ENCODE measurements at places on chromosomes 1 and 21.

DNA sequence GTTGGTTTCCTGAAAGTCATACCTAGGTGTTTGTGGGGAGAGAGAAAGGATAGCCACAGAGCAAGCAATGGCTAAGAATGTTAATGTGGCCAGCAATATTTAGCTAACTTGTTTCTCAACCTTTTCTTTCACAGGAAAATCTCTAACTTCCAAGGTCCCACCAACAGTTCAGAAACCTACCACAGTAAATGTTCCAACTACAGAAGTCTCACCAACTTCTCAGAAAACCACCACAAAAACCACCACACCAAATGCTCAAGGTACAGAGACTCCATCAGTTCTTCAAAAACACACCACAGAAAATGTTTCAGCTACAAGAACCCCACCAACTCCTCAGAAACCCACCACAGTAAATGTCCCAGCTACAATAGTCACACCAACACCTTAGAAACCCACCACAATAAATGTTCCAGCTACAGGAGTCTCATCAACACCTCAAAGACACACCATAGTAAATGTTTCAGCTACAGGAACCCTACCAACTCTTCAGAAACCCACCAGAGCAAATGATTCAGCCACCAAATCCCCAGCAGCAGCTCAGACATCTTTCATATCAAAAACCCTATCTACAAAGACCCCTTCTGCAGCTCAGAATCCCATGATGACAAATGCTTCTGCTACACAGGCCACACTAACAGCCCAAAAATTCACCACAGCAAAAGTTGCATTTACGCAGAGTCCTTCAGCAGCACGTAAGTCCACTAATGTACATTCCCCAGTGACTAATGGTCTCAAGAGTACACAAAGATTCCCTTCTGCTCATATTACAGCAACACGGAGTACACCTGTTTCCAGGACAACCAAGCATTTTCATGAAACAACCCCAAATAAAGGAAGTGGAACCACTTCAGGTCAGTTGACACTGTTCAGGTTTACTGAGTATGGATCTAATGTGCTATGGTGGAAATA lies 15.3 kb downstream of the CD55 start:
- no peak for DNase-seq

GRCh38 chr1:32791881-32792280 lies 25.3 kb downstream of the YARS1 start:
- peak; percentile 34 for DNase-seq

GRCh38 chr1:7407544-7407895 lies 363.6 kb upstream of the VAMP3 start:
- DNase-seq, result no peak

DNA sequence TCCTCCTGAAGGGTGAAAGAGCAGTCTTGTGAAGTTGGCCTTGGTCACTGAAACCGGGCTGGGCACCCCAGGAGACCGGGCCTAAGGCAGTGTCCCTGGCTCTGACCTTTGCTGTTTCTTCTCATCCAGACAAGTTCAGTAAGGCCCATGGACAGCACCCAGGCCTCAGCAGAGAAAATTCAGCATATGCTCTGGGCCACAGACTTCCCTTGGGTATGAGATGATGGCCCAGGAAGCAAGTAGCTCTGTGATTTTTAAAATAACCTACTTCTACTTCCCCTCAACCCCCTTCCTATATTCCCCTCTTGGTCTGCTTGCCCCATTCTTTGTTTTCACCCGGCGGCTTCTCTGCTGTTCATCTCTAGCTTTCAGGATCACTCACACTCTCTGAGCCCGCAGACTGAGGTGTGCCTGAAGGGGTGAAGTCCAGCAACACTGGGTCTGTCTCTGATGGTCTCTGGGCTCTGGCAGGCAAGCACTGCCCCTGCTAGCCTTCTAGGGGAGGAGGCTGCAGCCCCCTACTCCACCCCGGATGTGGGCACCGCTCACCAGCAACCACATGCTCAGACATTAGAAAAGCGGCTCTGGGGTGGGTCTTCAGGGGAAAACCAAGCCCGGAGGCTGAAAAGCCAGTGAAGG lies 2.9 kb upstream of the GPR25 start:
- DNase-seq, result no peak

GRCh38 chr1:86868477-86868876 lies 45.4 kb downstream of the SELENOF start:
- no peak for DNase-seq

GRCh38 chr1:245960171-245960570 lies 546.9 kb downstream of the SMYD3 start:
- no peak for DNase-seq

GRCh38 chr21:35096959-35097358 lies 47.9 kb upstream of the RUNX1 start:
- no peak for DNase-seq

GRCh38 chr1:238153253-238153652 lies 262.5 kb upstream of the ZP4 start:
- DNase-seq, result no peak

DNA sequence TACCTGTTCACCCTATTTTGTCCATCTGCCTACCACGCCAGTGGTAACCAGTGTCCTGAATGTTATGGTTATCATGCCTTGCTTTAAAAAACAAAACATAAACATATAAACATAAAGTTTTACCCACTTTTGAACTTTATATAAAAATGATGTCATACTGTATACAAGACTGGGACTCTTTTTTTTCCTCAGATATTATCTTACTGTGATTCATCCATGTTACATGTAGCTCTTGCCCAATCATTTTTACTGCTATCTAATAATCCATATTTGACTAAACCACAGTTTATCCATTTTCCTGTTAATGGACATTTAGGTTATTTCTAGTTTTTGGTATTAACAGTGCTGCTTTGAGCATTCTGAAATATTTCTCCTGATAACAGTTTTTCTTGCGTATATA lies 78.8 kb downstream of the GPR161 start:
- DNase-seq, result no peak

Measured in HS-5 (cell line).